Neural crest cell (in vitro differentiated cells): ENCODE measurements at places on chromosomes 4 and X. TPM values are rescaled to one million over a fixed set of nuclear protein-coding genes. Genes with fewer than 3 reads are reported as not detected.

GRCh38 chr4:142818031-142818430 is 28.1 kb downstream of the INPP4B start:
- DNase-seq = no peak

- DNase-seq = no peak
These were observed 5.1 kb downstream of the CD40LG start for GRCh38 chrX:136652822-136653723.

The HTN3 gene
- not detected in 2 replicates for total RNA-seq

- no peak for DNase-seq
These were observed 118.3 kb upstream of the FRG1 start for GRCh38 chr4:189822326-189822725.

GRCh38 chr4:184329659-184330400 is 112.2 kb upstream of the ENPP6 start:
- no peak for DNase-seq

The CSAG2 gene
- not detected in 2 replicates for total RNA-seq

DNA sequence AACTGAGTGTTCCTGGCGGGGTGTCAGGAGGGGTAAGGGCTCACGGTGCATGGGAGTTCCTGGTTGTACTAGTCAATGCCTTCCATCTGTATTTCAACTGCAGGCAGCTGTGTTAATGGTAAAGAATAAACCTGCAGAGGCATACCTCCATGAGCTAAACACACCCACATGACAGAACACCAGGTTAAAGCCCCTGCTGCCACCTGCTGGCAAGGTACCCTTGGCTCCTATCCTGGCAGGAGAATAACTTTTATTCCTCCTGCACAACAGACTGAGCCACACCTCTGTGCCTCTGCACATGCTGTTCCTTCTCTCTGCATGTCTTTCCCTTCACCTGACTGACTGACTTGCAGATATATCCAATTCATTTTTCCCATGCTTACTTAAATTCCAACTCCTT is 11.1 kb downstream of the ITIH6 start:
- DNase-seq = no peak

DNA sequence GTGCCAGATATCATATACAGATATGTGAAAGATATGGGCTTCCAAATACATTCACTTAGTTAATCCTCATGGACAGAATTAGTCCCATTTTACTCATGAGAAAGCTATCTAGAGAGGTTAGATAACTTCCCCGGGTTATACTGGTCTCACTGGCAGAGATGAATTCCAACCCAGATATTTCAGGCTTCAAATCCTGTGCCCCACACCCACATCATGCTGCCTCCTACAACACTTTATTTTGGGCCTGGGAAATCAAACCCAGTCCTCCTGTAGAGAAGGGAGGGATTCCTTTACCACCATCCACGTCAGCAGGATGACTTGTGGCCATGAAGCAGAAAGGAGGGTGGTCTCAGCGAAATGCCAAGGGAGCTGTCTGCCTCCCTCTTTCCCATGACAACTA is 113.8 kb downstream of the ATP10D start:
- no peak for DNase-seq
